Foreskin keratinocyte (primary cell): ENCODE measurements at places on chromosomes 2 and 18. TPM values are rescaled to one million over a fixed set of nuclear protein-coding genes. Genes with fewer than 3 reads are reported as not detected.

- no peak for DNase-seq
Observed at GRCh38 chr18:24989760-24990593, 362.0 kb downstream of the ZNF521 start.

DNA sequence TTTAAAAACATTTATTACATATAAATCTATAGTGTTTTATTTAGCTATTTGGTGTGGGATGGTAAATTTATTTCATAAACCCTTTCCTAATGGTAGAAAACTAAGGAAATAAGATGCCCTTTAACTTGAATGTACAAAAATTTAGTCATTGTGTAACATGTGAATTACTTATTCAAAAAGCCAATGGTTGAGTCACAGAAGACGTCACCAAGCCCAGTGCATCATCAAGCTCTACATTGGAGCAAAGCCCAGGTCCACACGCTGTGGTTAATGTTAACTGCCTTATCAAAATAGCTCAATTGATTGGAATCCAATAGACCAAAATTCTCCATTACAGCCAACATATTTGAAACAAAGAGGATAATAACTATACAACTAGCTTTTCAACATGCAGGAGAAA, 145.5 kb upstream of the LYPD1 start:
- no peak for DNase-seq

GRCh38 chr2:97741251-97741650, 27.9 kb downstream of the ZAP70 start:
- DNase-seq: no peak

The CD8B2 gene
- not detected in 2 replicates for total RNA-seq

The MYOM1 gene
- 0.07 and 0.11 TPM in 2 replicates for total RNA-seq

The EIF5B gene
- total RNA-seq: 49.5 and 57.5 TPM in 2 replicates

The GALNT14 gene
- total RNA-seq: 42.0 and 46.3 TPM in 2 replicates
